ENCODE measurements at places on chromosomes 13 and 19.

- DNase-seq: no peak
Measured at GRCh38 chr13:38223089-38223488, 126.6 kb upstream of the UFM1 start.

- DNase-seq: no peak
Measured at GRCh38 chr13:73096173-73096572, 37.4 kb downstream of the KLF5 start.

DNA sequence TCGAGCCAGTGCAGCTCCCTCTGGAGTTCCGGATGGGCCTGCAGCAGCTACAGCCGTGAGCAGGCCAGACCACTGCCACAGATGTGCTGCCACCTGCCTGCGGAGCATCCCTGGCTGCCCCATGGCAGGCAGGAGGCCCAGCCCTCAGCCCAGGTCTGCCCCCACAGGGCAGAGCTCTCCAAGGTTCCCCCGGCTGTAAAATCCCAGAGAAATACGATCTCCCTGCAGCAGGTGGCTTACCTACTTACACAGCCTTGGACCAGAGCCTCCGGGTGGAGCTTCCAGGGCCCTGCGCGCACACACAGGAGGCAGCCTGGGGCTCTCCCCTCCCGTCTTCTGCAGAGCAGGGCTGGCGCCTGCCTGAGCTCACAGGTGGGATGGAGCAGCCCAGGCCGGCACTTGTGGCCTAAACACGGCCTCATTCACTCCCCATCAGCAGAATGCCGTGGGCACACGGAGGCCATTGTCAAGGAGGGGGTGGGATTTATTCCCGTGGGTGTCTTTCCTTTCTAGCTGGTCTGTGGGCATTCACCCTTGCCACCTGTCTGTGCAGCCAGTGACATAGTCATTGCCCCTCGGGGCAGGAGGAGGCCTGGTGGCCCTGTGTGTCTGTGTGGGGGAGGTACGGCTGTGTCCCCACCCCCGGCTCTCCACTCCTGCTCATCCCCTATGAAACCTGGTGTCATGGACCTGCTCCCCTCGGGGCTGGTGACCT lies 118.0 kb downstream of the KDM4B start:
- no peak for DNase-seq

- no peak for DNase-seq
Measured at GRCh38 chr19:524062-524674, 7.4 kb upstream of the CDC34 start.

- DNase-seq: no peak
Measured at GRCh38 chr19:18975011-18975410, 34.0 kb upstream of the HOMER3 start.

DNA sequence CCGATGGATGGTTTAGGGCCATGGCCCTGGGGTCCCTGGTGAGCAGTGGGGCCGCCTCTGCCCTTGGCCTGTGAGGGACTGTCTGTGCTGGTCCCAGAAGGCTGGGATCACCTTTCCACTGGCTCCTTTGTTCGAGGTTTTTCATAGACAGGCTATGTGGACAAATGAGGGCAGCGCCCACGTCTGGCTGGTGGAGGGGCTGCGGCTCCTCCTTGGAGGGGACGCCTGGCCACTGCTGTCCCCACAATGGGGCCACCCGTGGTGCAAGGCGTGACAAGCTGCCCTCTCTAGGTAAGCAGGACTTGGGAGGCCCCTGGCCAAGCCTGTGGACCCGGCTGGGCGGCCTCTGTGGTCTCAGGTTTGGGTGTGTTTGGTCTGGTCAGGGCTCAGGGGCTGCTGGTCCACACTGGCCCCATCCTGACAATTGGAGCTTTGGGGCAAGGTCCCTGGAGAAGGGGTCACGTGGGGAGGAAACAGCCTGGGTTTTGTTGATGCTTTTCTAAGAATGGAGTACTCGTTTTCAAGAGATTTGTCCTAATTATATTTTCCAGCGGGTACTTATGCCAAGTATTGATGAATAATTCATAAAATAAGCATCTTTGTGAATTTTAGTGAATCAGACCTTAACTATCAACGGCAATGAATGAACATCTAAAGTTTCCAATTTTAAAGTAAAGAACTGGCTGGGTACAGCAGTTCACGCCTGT lies 33.3 kb downstream of the MCF2L start:
- no peak for DNase-seq

DNA sequence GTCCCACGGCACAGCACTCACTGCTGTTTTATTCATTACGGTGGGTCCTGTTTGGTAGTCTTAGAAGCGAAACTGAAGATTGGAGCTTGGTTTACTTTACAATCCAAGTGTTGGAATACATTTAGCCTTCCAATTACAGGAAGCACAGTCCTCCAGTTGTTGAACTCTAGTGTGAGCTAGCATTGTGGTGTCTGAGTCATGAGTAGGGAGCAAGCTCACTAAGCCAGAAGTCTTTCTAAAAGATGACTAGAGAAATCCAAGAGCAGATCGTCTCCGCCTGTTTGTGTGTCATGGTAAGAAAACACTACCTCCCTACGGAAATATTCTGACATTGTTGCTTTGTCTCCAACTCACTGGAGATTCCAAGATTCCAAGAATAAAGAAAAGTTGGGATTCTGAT lies 10.1 kb upstream of the SHISA2 start:
- no peak for DNase-seq

DNA sequence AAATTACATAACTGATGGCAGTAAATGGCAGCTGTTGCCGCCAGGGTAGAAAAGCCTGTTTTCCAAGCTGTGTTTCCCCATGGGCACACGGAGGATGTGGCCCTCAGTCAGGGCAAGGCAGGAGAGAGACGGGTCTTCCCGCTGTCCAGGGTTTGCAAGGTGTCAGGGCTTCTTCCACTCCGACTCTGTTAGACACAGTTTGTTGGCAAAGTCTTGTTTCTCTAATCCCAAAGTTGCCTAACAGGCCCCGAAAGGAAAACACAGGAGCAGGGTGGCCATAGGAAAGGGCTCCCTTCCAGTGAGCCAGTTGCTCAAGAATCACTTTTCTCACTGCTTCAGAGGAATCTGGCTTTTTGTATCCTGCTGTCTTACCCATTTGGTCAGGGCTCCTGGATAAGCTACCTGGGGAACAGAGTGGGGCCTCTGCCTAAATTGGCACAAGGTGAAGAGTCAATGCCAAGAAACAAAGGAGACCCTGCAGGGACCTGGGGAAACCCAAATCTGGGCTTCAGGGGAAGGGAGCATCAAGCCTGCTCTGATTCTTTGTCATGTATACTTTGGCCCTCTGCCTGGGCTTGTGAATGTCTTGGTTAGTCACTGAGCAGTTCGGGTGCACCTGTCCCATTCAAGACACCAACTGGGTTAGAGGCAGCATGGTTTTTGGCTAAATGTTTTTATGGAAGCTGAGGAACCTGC lies 29.0 kb upstream of the CXCL17 start:
- DNase-seq: no peak

DNA sequence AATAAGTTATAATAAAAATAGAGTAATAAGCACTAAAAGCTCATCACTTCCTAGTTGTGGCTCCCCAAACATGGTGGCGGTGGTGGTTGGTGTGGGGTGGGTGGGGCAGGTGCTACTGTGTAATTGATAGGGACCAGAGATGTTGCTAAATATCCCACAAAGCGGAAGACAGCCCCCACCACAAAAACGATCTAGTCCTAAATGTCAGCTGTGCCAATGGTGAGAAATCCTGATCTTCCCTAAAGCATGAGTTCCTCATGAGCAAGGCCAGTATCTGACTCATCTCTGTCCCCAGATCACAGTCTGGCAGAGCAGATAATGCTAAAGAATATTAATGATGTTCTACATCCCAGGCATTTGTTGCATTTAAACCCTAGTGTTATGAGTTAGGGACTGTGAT lies 1.9 kb upstream of the EDDM13 start:
- no peak for DNase-seq

- no peak for DNase-seq
Measured at GRCh38 chr19:33158365-33158764, 26.5 kb downstream of the WDR88 start.

DNA sequence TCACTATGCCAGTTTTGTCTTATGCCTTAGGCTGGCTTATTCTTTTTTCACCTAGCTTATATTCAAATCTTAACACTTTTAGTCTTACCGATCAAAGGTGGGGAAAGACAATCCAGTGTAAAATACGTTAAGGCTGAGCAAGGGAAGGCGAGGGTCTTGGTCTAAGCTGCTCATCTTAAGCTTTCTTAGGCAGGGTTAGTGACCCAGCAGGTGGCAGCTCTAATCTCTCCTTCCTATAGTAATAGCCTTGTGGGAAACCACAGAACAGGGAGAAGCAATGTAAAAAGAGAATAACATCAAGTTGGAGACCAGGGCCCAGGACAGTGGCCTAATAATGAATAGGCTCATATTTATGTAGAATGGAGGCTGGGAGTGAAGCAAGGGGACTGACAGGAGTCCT lies 45.9 kb downstream of the COG3 start:
- no peak for DNase-seq

All from stimulated activated CD4-positive, alpha-beta T cell treated with anti-CD3 and anti-CD28 coated beads, Interleukin-2, amount 100 ng/mL, for 4 hours (primary cell).